Mucosa of gallbladder (tissue), 1 donor: ENCODE measurements at places on chromosomes 13 and 19. TPM values are rescaled to one million over a fixed set of nuclear protein-coding genes. Genes with fewer than 3 reads are reported as not detected.
A peak's percentile ranks its signal among the peaks of the same experiment; 100 is the strongest.

DNA sequence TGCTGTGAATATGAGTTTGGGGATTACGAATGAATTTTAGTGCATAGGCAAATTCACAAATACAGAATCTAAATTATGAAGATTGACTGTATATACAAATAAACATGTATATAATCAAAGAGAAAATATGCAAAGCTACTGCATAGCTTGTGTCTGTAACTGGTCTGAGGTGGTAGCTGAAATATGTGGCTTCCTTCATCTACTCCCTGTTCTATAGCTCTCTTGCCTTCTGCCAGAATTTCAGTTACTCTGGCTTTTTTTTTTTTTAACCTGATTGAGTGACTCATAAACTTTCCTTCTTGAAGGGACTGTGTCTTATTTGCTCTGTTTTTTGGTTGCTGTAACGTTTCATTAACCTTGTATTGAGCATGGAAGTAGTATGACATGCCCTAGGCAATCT lies 26.6 kb downstream of the DNAJC3 start:
- DNase-seq: no peak

DNA sequence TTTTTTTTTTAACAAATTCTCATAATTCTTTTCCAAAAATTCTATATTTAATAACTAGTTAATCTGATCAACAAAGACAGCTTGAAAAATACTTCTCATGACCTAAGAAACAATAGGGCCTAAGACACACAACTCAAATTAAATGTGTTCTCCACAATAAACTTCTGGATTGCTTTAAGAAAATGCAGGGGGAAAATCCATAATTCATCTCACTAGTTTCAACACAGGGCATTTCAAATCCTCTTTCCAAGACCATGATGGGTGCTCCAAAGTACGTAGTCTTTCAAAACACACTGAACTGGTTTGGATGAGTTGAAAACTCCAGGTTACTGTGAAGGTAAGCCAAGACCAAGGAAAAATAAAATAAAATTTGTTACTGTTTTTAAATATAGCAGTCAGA lies 62.6 kb downstream of the DCLK1 start:
- no peak for DNase-seq

- no peak for DNase-seq
These were observed 258.9 kb downstream of the PCDH20 start for GRCh38 chr13:61156753-61157152.

GRCh38 chr13:71454509-71454908 lies 412.5 kb downstream of the DACH1 start:
- DNase-seq: no peak

ZNF77 gene
- 2.8 TPM for total RNA-seq

DNA sequence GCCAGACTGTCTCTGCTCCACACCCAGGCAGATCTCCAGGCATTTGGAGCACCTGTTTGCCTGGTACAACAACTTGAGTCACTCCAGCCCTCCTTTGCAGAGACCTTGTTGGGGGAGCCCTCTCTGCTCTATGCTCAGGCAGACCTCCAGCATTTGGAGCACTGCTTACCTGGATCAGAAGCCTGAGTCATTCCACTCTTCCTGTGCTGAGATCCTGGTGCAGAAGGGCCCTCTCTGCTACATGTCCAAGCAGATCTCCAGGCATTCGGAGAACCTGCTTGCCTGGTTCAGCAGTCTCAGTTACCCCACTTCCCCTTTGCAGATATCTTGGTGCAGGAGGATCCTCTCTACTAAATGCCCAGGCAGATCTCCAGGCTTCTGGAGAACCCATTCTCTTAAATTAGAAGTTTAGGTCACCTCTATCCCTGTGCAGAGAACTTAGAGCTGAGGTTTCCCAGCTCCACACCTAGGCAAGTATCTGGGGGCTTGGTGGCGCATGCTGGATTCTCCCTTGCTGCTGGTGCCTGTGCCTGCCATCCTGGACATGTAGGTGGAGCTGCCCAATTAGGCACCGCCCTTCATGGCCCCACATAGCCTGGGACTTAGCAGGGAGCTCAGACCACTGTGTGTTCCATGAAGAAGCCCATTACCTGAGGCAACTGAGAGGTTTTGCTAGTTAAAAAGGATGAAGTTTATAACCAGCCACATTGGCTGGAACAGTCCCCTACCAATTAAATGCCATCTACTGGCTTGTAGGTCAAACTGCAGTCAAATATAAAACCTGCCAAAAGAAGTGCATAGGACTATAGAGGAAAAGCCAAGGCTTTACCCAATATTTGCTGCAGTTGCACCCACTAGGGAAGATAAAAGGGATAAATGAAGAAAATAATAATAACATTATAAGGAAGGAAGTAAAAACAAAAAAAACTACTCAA lies 97.6 kb upstream of the SLITRK6 start:
- DNase-seq: no peak

GRCh38 chr19:6087074-6087571 lies 23.2 kb downstream of the RFX2 start:
- DNase-seq: peak; percentile 23
